Stimulated activated CD4-positive, alpha-beta T cell treated with anti-CD3 and anti-CD28 coated beads, Interleukin-1b, Interleukin-23, amount 100 ng/mL, for 4 hours (primary cell): ENCODE measurements at places on chromosomes 4 and X.

DNA sequence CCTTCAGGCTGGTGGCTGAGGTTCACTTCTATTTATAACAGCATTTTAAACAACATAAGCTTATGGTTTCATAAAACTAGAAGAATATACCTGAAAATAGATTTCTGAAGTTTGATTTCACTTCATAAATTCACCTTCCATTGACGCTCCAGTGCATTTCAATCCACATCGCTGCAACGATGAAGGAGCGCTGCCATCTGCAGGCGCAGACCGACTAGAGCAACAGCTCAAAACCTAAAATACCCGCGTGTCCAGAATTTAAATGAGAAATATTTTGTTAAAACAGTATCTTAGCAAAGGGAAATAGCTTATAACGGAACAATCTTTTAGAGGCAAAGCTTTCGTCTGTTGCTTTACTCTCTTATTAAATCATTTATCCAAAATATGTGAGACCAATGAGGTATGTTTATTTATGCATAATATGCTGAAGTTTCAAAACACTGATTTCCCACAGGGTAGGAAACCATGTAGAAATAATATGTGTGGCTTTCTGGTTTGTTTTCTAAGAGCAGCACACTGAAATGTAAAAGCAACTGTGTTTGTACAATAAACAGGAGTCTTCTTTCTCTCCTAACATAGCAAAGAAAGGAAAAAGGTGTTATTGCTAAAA, 816.4 kb upstream of the FRG1 start:
- DNase-seq, result no peak

GRCh38 chr4:87910795-87911194, 64.7 kb upstream of the SPP1 start:
- no peak for DNase-seq

DNA sequence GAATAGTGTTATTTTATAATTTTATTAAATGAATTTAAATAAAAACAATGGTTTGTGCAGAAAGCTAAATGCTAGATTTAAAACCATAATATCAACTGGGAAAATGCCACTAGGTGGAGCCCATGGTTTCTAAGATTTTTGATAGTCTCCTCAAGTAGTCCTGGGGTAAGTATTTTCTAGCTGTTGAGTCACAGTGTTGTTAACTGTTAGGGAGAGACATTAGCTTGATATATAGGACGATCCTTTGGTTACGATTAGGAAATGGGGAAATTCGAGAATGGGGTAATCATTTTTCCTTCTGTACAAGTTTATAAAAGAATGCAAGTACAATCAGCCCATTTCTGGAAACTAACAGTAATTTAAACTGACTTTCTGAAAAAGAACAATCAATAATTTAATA, 378.4 kb downstream of the ANKRD50 start:
- DNase-seq, result no peak

DNA sequence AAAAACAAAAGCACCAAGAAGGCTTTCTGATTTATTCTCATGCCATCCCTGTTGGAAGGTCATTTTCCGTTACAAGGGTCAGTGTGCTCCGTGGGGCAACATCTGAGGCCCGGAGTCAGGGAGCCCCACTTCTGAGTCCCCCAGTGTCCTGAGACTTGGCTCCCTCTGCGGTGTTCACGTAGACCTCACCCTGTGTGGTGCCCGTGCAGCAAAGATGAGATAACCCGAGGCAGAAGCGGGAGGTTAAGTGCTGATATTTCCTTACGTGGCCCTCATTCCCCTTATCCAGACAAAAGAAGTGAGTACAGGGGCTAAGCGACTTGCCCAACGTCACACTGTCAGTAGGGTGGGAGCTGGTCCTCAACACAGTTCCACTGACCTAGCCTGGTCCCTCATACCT, 3.5 kb downstream of the JAKMIP1 start:
- no peak for DNase-seq

DNA sequence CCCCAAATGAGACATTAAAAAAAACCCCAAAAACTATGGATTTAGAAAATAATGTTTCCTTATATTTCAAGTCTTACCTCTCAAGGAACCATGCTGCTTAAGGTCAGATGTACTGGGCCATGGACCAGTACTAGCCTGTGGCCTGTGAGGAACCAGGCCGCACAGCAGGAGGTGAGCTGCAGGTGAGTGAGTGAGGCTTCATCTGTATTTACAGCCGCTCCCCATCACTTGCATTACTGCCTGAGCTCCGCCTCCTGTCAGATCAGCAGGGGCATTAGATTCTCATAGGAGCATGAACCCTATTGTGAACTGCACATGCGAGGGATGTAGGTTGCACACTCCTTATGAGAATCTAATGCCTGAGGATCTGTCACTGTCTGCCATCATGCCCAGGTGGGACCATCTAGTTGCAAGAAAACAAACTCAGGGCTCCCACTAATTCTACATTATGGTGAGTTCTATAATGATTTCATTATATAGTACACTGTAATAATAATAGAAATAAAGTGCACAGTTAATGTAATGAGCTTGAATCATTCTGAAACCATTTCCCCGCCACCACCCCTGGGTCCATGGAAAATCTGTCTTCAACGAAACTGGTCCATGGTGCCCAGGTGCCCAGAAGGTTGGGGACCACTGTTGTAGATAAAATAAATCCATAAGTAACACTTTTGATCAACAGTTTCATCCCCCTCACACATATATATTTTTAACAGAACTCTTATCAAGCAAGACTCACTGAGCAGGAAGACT, 105.3 kb upstream of the CBR4 start:
- no peak for DNase-seq

- no peak for DNase-seq
Observed at GRCh38 chr4:145289403-145290076, 109.2 kb upstream of the OTUD4 start.

DNA sequence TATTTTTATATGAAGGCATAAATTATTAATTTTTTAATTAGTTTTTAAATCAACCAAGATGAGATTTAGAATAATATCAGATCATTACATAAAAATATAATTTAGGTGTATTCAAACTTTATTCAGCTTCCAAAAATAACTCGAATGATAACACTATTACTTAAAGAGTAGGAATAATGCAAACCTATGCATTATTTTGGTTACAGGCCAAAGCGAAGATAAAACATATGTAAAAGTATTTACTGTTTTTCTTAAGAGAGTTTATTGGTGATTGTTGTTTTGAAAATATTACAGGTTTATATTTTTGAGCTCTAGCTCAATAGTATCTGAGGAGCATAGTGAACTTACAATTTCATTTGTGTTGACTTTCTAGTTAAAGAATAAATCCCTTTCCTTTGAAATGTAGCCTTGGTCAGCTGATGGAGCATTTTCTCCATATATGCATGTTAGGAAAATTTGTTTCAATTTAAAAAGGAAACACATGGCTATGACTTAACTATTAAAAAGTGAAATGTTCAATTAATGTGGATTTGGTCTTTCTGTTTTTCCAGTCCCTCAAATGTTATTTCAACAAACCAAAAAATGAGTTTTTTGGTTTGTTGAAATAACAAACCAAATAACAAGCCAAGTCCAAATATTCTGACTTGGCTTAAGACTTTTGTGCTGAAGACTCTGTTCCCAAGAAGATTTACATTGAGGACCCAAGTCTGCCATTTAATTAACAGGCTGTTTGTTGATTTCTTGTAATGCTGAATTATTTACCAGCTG, 346.9 kb downstream of the ARHGAP24 start:
- no peak for DNase-seq

DNA sequence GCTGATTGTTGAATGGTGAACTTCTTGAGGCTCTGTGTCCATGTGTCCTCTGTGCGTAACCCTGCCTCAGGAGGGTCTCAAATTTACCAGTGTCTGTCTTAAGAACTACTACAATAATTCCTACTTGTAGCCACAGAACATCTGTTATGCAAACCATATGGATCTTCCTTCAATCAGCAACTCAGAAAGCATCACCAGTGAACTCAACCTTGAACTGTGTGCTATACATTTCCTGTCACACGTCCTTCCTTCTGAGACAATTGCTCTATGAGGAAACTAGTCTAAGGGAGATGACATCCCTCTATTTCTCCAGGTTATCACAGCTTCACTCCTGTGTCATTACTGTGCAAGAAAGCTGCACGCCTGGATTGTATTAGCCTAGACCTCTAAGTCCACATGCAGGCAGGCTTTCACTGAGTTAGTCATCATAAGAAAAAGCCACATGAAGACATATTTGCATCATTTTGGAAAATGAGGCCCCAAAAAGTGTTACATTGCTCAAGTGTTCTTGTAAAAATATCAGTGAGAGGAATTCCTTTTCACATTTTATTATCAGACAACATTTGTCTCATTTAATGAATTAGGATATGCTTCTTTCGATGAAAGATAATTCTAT, 157.8 kb downstream of the AFF2 start:
- DNase-seq, result no peak

DNA sequence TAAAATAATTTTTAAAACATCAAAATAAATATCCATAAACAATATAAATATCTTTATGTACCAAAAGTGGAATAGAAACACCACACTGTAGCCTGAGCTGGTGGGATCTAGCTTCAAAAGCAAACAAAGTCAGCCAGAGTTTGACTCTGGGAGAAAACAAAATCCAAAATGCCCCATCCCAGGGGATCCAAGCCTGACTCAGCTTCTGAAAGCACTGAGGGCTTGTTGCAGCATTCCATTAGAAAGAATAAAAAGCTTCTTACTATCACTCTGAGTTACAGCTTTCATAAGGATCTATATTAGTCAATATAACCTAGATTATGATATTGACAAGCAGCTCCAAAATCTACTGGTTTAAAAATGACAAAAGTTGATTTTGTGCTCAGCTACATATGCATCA, 149.7 kb upstream of the ANKRD50 start:
- no peak for DNase-seq

- no peak for DNase-seq
Observed at GRCh38 chr4:111323496-111323895, 700.6 kb upstream of the PITX2 start.

DNA sequence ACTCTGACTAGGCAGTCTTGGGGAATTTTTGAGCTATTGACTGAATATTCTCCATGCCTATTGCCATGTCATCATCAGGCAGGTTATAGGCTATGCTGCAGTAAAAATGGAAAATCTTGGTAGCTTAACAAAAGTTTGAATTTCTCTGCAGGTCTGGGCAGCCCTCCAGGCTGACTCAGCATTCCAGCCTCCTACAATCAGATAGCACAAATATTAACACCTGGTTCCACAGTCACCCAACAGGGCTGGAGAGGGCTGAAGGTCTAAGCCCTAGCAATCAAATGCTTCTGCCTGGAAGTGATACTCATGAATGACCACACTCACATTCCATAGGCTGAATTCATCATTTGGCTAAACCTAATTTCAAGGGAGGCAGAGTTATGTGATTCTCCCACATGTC, 9.6 kb upstream of the PPP3CA start:
- no peak for DNase-seq

DNA sequence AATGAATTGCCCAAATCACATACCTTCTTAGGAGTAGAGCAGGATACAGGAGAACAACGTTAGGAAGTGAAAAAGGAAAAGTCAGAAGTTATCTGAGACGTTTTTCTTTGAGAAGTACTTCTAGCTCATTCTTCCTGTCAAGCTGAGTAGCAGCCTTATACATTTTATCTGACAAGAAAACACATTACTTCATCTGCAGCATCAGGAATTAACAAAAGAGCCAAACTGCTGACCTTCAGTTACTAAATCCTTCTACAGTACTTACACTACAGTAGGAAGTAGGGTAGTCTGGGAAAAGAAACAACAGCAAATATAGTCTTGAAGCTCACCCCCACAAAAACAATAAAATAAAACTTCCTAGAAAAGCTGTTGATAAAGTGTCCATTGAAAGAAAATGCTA, 57.0 kb downstream of the ATP11C start:
- no peak for DNase-seq

DNA sequence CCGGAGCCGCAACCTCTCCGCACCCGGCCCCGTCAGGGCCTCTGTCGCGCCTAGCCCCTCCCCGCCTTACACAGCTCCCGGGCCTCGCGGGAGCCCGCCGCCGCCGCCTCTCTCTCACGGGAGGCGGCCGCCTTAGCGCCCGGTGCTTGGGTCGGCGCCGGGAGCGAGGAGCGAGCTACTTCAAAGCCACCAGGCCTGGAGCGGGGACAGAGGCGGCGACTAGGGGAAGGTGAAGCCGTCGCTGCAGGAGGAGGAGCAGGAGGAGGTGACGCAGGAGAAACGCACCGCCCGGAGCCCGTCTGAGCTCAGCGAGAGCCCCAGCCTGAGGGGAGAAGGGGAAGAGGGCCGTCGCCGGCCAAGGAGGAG, 250 bp downstream of the USP9X start:
- peak; percentile 55 for DNase-seq

DNA sequence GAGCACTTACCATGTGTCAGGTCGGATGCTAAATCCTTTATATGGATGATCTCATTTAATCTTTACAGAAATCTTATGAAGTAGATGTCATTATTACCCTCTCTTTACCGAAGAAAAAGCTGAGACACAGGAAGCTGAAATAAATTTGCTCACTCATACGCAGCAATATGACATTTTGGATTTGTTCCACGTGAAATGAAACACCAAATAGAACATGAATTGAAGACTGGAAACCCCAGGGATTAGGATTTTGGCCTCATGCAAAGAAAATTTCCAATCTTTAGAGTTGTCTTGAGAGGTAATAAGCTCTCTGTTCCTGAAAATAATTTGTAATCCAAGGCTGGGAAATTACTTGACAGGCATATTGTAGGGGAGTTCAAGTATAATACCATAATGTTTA, 354.4 kb upstream of the CLNK start:
- no peak for DNase-seq

DNA sequence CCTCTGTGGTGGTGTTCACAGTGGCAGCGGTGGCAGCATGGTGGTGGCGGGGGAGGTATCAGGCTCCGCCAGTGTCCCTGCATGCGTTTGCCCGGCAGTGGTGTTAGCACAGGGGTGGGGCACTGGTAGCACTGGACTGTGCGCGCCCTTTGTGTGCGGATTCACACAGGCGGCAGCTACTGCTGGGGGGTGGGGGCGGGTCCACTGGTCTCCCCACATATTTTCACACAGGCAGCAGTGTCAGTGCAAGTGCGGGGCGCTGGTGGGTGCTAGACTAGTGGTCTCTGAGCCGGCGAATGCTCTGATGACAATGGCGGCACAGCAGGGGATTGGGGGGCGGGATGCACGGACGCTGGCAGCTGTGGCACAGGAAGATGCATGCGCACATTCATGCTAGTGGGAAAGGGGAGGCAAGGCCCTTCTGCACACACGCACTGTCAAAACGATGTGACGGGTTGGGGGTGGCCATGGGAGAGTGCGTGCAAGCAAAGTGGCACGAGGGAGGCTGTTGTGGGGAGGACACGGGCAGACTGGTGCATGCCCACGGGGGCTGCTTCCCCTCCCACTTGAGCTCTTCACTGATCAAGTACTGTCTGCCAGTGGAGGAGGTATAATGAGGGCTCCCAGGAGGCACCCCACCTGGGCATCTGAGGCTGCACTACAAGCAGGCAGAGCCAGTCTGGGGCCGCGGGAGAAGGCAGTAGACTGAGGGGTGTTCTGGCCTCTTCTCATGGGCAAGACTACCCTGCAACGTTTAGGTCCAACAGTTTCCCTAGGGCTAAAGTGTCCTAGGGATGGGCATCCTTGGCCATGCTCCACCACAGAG, 53.0 kb downstream of the POF1B start:
- no peak for DNase-seq

- no peak for DNase-seq
Observed at GRCh38 chr4:24862073-24862751, 50.6 kb downstream of the CCDC149 start.

GRCh38 chr4:148207068-148207467, 235.1 kb downstream of the NR3C2 start:
- no peak for DNase-seq
